NCI-H460 (cell line): ENCODE measurements at places on chromosomes 2 and 18.
A peak's percentile ranks its signal among the peaks of the same experiment; 100 is the strongest.

DNA sequence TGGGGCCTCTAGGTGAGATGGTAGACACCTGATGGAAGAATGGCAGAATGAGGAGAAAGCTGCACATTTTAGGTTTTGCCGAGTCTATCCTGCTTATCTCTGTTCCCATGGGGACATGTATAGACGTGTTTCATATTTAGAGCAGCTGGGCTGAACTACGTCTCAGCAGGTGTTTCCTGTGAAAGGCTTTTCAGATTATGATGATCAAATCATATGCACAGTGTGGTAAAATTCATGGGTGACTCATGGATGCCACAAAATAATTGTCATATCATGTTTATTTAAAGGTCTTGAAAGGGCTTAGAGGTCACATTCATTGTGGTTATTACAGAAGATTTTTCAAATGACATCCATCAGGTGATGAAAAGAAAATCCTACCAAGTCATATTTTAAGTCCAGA is 90.5 kb downstream of the ICOS start:
- no peak for DNase-seq

GRCh38 chr2:120831891-120832290 is 96.2 kb downstream of the GLI2 start:
- no peak for DNase-seq

GRCh38 chr2:106208874-106209273 is 14.8 kb upstream of the UXS1 start:
- DNase-seq, result no peak

DNA sequence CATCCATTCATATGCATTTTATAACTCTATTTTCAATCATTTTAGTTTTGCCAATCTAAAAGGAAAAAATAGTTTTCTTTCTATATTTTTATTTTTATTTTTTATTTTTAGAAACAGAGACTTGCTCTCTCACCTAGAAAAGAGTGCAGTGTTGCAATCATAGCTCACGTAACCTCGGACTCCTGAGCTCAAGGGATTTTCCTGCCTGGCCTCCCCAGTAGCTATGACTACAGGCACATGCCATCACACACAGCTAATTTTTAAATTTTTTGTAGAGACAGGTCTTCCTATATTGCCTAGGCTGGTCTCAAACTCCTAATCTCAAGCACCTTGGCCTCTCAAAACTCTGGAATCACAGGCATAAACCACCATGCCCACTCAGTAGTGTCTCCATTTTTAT is 125.5 kb upstream of the XIRP2 start:
- no peak for DNase-seq

DNA sequence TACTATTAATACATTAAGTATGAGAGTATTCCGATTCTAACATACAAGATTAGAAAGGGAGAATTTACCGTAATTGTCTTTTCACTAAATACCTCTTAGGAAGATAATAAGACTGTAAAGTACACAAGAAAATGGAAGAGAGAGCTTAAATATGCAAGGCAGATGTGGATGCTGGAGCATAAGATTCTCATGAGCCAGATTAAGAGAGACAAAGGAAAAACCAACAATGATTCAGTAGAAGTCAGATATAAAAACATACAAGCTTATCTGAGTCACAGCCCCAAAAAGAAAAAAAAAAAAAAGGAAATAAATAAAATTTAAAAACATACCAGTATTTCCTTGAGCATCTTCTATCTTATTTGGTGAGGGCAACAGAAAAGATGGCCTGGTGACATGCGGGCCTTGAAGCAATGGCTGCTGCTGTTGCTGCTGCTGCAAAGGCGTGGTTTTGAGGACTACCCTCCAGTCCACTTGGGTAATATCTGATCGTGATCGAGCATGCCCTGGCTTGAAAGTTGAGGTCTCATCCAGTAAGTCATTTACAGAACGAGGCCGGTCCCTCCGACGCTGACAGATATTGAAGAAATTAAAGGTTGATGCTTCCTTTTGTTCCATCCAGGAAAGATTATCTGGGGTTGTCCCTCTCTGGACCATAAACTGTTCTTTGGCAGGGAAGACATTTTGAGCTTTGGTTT is 24.5 kb downstream of the PLEKHM3 start:
- DNase-seq, result no peak

- no peak for DNase-seq
These were observed 272.4 kb upstream of the DPP10 start for GRCh38 chr2:114170070-114170469.

- no peak for DNase-seq
These were observed 43.0 kb downstream of the ADCY3 start for GRCh38 chr2:24877067-24877466.

DNA sequence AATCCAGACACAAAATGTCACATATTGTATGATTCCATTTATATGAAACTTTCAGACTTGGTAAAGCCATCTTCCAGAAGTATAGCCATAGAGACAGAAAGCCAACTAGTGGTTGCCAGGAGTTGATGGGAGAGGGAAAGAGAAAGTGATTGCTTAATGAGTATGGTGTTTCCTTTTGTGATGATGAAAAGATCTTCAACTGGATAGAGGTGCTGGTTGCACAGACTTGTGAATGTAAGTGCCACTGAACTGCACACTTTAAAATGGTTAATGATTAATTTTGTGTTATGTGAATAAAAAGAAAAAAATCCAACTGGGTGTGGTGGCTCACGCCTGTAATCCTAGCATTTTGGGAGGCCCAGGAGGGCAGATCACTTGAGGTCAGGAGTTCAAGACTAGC is 135.3 kb upstream of the SLC1A4 start:
- DNase-seq, result no peak

GRCh38 chr18:57436191-57436964 is 1.2 kb downstream of the ONECUT2 start:
- DNase-seq, result no peak

DNA sequence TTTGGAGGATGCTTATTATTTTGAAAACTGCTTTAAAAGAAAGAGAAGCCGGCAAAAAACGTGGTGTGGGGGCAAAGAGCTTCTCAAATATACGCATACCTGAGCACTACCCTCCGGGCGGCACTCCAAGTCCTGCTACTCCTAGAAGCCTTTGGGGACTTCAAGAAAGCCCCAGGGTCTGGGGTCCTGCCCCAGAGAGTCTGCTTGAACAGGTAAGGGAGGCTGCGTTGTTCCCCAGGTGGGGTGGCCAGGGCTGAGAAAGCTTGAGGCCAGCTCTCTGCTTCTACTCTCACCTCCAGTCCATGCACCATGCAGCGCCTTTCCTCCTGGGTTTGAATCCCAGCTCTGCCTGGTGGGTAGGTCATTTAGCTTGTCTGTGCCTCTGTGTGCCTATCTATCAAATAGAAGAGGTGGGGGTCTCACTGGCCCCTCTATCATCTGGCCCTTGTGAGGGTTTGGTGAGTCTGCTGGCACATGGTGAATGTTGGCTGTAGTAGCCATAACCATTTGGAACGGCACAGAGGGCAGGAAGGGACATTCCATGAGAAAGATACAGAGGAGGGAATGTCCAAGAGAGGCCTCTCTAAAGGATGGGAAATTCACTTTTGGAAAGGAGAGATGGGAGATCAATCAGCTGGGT is 19.5 kb downstream of the MALL start:
- DNase-seq, result no peak

- no peak for DNase-seq
These were observed 26.8 kb downstream of the B3GNT2 start for GRCh38 chr2:62222674-62223073.

- DNase-seq, result no peak
These were observed 35.7 kb upstream of the POLE4 start for GRCh38 chr2:74922592-74923227.

GRCh38 chr18:12093520-12094257 is at the start of gene ANKRD62:
Gene ANKRD62, plus strand, starts transcription at chr18:12093843. Its CDS starts 175 bp downstream, at chr18:12094018.
- no peak for DNase-seq

GRCh38 chr2:88637464-88637863 is 10.2 kb upstream of the EIF2AK3 start:
- DNase-seq, result no peak

DNA sequence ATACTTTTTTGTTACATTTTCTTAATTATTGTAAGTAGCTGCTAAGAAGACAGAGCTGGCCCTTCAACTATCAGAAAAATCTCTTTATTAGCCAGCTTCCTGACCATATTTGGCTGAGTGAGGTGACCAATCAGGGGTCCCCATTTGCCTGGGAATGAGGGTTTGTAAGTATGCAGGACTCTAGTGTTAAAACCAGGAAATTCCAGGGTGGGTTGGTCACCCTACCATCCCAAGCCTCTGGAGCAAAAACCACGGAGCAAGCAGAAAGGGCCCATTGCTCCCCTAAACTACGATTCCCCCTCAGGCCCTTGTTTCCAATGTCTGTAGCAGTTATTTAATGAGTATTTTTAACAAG is 165.6 kb upstream of the NCKAP5 start:
- DNase-seq, result no peak

DNA sequence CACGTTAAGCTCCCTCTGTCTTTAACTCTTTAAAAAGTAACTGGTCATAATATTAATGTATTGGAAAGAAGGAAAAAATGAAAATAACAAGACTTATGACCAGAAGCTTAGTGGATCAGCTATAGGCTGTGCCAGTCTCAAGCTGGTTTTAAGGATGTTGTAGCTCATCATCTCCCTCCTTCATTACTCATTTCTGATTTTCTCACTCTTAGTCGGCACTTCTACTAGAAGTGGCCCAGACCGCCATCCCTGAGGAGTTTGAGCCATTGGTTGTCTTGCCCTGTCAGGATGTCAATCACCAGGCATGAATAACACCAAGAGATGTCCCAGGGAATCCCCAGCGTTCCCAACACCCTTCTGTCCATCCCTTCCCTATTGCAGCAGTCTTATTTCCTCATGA is 151.5 kb downstream of the ASXL3 start:
- DNase-seq, result no peak

DNA sequence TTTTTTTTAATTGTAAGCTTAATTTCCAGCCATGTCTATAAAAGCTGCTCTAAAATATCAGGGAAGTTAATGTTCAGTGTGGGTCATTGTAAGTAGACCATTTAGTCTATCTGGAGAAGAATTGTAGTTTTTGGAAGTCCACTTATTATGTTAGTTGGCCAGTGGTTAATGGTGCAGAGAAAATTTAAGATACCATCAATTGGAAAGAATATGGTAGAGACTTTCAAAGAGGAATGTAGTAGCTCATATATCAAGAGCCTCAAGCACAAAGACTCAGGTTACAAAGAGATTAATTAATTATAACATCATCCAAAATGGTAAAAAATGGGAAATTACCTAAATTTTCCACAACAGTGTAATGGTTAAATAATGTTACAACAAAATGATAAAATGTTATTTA is 127.8 kb upstream of the CAVIN2 start:
- DNase-seq, result no peak

- DNase-seq, result no peak
These were observed 663 bp downstream of the RHBDD1 start for GRCh38 chr2:226836548-226836885.

DNA sequence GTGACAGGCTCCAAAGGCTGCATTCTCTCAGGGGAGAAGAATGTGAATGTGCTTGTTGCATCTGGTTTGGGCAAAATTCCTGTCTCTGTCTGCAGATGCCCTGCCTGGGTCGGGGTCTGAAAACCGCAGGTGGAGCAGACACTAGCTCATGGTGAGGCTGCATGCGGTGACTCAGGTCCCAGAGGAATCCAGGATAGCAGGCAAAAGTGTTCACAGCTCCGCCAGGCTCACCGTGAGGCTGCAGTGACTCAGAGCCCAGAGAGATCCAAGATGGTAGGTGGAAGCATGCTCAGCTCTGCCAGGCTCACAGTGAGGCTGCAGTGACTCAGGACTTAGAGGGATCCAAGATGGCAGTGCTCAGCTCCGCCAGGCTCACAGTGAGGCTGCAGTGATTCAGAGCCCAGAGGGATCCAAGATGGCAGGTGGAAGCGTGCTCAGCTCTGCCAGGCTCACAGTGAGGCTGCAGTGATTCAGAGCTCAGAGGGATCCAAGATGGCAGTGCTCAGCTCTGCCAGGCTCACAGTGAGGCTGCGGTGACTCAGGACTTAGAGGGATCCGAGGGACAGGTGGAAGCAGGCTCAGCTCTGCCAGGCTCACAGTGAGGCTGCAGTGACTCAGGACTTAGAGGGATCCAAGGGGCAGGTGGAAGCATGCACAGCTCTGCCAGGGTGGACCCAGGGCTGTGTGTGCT is 200.5 kb downstream of the ACKR3 start:
- DNase-seq, result no peak

DNA sequence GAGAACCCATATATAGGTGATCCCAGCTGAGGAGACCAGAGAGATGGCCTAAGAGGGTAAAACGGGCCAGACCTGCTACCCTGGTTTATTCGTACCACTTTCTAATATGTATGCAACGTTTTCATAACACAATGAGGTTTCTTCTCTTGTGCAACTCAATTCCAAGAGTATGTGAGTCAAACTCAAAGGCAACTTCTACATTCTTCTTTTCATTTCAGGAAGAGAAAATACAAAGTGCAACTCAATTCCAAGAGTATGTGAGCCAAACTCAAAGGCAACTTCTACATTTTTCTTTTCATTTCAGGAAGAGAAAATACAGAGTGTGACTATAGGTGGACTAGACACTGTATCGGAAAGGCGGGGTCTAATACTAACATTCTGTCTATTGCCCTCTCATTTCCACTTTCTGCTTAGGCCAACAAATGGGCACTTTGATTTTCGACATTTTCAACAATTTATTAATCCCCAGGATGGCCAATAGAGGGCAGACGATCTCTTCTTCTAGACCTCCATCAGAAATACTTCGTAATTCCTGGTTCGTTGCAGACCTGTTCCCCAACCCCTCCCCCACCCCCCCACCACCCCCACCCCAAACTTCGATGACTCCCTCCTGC is 3.7 kb upstream of the CRIM1 start:
- peak; percentile 60 for DNase-seq

- no peak for DNase-seq
These were observed 234.6 kb upstream of the CDH19 start for GRCh38 chr18:66838340-66838987.

- no peak for DNase-seq
These were observed 118.4 kb upstream of the NOSTRIN start for GRCh38 chr2:168683996-168684395.

GRCh38 chr2:162342321-162342720 is 1.6 kb upstream of the GCA start:
- DNase-seq, result no peak

GRCh38 chr2:85678794-85679672 is 11.0 kb upstream of the SFTPB start:
- DNase-seq, result peak; percentile 66

- DNase-seq, result peak; percentile 50
These were observed 34.1 kb upstream of the MAT2A start for GRCh38 chr2:85504778-85505261.

DNA sequence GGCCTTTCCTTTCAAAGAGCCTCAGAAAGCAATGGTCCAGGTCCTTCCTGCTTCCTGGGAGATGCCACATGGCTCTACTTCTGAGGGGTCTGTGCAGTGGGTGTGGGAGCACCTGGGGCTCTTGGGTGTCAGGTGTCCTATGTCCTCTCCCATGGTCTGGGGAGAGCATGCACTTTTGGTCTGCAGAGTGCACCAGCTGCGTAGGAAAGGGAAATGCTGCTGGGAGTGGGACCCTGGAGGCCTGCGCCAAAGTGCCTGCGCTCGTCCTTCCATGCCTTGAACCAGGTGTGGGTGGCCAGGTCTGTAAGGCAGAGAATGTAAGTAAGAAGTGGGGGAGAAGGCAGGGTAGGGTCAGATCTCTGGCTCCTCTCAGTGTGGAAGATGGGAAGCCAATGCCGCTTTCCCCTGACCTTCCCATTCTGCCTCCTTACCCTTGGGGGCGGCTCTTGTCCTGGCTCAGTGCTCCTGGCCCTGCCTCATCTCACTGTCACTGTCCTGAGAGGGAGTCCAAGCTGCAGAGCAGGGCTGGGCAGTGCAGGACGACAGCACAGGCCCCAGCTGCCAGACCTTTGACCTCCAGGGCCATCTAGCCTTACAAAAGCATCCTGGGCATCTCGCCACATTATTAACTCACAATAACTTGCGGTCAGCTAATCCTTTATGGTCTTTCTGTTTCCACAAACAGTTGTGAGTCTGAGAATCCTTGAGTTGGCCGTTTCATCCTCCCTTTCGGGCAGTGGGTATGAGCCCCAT is 6.6 kb upstream of the PROM2 start:
- DNase-seq, result no peak
